ENCODE measurements at places on chromosomes 7 and 10. TPM values are rescaled to one million over a fixed set of nuclear protein-coding genes. Genes with fewer than 3 reads are reported as not detected.

DNA sequence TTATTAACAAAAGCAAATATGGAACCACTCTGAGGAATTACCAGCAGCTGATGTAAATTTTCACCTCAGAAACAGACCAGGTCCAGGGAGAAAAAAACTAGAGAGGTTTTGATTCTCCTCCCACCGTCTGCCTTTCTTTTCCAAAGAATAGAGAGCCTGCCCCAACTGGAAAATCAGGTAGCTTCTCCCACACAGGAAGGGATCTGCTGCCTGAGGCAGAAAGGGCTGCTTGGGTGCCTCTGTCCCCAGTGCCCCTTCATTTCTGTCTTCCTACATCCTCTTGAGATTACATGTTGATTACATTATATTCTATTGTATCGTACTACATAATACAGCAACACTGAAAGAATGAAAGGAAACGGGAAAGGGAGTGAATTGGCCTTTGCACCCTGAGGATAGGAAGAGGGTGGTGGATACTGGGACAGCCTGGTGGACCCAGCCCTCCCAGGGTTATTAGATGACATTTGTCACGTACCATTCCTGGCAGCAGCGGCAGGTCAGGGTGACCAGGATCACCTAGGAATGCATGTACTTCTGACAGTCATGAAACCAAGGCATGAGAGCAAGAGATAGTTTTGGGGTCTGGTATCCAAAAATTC, 8.9 kb downstream of the ST8SIA6 start:
- DNase-seq = no peak

GRCh38 chr10:23399701-23400144, 39.2 kb upstream of the OTUD1 start:
- DNase-seq = no peak

DNA sequence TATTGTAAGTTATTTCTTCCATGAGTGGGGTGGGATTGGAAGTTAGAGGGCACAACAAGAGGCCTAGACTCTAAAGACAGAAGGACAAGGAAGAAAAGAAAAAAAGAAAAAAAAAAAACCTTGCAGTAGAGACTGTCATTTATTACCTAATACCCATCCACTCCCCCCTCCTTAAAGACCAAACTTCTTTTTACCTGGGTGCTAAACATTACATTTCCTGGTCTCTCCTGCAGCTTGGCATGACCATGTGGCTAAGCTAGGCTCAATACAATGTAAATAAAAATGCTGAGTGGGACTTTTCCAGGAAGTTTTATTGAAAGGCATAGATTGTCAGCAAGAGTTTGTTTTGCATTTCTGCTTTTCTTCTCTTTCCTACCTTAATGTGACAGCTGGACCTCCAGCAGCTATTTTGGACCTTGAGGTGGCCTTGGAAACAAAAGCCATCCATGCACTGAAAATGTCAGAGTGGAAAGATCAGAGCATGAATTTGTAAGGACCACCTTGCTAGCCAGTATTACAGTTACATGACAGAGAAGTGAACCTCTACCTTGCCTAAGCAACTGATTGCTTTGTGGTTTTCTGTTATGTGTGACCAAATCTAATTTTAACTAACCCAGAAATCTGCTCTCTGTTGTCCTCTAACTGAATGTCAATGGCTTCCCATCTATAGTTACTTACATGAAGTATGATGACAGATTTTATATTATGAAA, 81.3 kb upstream of the SFMBT2 start:
- DNase-seq = no peak

The RPA3 gene
- 64.9 TPM for polyA plus RNA-seq

The NCF1 gene
- 2.7 TPM for polyA plus RNA-seq

The ADGRA1 gene
- polyA plus RNA-seq = 0.57 TPM
